Left ventricle myocardium inferior (tissue), 1 donor: ENCODE measurements at places on chromosomes 3 and 15.

- DNase-seq = no peak
- no peak overlapping the region for H3K4me3 ChIP-seq
- no peak overlapping the region for H3K27ac ChIP-seq
- no peaks in the 10 kb centered on the region for H3K4me1 ChIP-seq
- H3K36me3 ChIP-seq = no peaks in the 10 kb centered on the region
These were observed 227.1 kb downstream of the RPLP1 start for GRCh38 chr15:69679623-69680228.

DNA sequence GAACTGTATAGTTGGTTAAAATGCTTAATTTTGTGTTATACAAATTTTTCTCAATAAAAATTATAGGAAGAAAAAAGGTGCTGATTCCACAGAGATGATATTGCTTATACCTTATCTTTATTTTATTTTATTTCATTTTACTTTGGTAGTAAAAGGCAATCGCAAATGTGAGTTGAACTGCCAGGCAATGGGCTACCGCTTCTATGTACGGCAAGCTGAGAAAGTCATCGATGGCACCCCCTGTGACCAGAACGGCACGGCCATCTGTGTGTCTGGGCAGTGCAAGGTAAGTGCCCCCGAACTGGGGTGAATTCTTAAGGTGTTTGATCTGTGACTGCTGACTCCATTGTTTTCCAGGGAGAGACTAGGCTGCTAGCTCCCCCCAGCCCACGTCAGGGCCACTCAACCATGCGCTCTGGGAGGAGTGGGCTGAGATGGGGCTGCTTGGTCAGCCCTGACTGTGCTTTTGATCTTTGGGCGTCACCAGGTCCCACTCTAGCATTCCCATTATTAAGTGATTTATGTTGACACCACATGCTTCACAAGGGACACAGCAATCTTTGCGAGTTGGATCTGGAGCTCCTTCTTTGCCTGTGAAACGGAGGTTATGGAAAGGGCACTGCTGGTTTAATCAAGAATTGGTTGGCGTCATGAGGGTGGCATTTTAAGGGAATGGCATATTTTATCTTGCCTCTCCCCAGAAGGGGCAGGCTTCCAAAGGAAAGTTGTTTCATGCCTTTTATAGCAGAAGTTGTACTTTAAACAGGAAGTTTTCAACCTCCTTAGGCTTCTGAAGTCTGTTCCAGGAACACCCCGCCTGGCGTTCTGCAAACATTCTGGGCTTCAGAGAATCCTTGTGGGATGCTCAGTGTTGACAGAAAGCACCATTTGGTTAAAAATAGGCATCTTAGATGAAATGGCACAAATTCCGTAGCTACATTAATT, 296.5 kb downstream of the THSD4 start:
- H3K4me1 ChIP-seq = peaks cover 49% of the 10 kb centered on the region
- no peak for DNase-seq
- peak overlapping the region; percentile 77 for H3K27ac ChIP-seq
- peak overlapping the region; percentile 10 for H3K4me3 ChIP-seq

- H3K36me3 ChIP-seq = peaks cover 67% of the 10 kb centered on the region
- peaks cover 19% of the 10 kb centered on the region for H3K4me1 ChIP-seq
- H3K27me3 ChIP-seq = no peaks in the 10 kb centered on the region
- peak; percentile 57 for DNase-seq
These were observed 49.2 kb downstream of the TASOR start for GRCh38 chr3:56633602-56634535.

DNA sequence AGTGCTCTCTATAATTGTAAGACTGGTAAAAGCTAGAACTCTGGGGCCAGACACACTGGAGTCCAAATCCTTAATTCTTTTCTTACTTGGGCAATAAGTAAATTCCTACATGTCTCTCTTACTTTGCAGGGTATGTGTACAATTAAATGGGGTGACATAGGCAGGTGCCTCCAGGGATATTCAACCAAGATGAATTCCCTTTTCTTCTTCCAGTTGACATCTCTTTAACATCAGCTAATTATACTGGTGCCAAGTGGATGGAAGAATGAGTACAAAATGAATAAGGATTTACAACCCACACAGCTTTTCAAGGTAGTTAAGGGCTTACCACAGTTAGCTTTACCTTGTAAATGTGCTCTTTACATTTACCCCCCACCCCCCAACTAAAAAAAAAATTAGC, 295.5 kb upstream of the GADL1 start:
- no peak overlapping the region for H3K4me3 ChIP-seq
- peaks cover 17% of the 10 kb centered on the region for H3K27me3 ChIP-seq
- DNase-seq = no peak
- no peaks in the 10 kb centered on the region for H3K36me3 ChIP-seq
- H3K27ac ChIP-seq = no peak overlapping the region
- no peaks in the 10 kb centered on the region for H3K4me1 ChIP-seq

- H3K36me3 ChIP-seq = no peaks in the 10 kb centered on the region
- H3K27me3 ChIP-seq = no peaks in the 10 kb centered on the region
- H3K4me3 ChIP-seq = no peak overlapping the region
- DNase-seq = no peak
These were observed 122.3 kb downstream of the FAM174B start for GRCh38 chr15:92533298-92533697.

DNA sequence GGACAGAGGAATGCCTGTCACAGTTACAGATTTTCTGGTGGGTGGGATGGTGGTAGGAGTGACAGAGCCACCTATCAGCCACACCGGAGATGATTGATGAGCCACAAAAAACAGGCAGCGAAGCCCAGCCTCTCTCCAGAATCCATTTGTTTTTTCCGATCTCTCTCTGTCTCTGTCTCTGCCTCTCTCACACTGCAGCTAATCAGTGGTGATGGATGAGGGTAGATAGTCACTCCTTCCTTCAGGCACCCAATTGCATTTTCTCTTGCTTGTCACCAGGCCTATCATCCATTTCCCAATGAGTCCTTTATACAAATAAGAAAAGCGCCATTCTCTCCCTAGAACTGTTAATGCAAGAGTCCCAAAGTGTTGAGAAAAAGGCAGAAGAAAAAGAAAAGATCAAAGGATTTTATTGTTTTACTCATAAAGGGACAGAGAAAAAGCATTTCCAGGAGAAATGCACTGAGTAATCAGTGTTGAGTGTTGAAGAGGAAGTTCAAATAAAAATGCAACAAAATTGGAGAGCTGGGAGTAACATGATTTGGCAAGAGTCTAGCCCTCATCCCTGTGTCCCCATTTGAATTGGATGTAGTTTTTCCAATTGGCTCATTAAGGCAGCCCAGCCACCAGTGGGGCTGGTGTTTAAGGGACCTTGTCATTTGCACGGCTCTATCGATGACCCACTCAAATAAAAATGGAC, 1089.3 kb downstream of the TUSC7 start:
- H3K27ac ChIP-seq = no peak overlapping the region
- no peaks in the 10 kb centered on the region for H3K4me1 ChIP-seq
- H3K4me3 ChIP-seq = no peak overlapping the region
- DNase-seq = no peak
- no peaks in the 10 kb centered on the region for H3K36me3 ChIP-seq

- H3K27me3 ChIP-seq = no peaks in the 10 kb centered on the region
- H3K36me3 ChIP-seq = no peaks in the 10 kb centered on the region
- DNase-seq = no peak
- H3K27ac ChIP-seq = no peak overlapping the region
These were observed 26.5 kb downstream of the IGSF10 start for GRCh38 chr3:151434151-151434890.
